Colonic mucosa (tissue), 4 donors: ENCODE measurements at places on chromosomes 2 and 18. TPM values are rescaled to one million over a fixed set of nuclear protein-coding genes. Genes with fewer than 3 reads are reported as not detected.

DNA sequence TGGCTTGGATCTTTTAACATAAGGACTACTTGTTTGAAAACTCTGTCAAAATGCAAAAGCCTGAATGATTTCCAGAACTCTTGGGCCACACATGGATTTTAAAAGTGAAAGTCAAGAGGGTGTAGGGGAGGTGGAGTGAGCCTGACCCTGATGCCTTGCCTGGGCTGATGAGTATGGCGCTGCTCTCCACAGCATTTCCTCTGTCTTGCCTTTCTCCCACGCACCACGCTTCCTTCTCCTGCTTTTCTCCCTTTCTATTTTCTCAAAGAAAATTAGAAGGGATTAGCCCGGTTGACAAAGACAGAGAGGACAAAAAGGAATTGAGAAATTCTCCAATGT is 207.0 kb upstream of the CCDC68 start:
- DNase-seq = no peak

DNA sequence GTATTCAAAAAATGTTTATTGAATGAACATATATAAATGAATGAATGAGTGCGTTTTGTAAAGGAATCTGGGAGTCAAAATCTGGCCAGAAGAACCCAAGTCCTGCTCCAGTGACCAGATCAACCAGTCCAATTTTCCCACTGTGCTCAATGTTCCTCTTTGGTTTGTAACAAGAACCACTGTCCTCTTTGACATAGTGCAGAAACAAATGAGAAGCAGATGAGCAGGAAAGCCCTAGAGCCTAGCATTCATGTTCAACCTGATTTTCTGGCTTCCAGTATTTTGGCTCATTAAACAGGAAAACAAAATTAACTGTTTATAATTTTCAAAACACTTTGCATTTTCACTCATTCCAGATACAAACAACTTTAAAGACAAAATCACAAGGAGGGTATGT is 23.2 kb downstream of the FAM124B start:
- DNase-seq = no peak

Gene FAM228A
- not detected for total RNA-seq

GRCh38 chr2:231752061-231752460 is 29.0 kb downstream of the PDE6D start:
- DNase-seq = no peak

GRCh38 chr2:235665661-235666212 is 171.9 kb downstream of the AGAP1 start:
- DNase-seq = no peak

DNA sequence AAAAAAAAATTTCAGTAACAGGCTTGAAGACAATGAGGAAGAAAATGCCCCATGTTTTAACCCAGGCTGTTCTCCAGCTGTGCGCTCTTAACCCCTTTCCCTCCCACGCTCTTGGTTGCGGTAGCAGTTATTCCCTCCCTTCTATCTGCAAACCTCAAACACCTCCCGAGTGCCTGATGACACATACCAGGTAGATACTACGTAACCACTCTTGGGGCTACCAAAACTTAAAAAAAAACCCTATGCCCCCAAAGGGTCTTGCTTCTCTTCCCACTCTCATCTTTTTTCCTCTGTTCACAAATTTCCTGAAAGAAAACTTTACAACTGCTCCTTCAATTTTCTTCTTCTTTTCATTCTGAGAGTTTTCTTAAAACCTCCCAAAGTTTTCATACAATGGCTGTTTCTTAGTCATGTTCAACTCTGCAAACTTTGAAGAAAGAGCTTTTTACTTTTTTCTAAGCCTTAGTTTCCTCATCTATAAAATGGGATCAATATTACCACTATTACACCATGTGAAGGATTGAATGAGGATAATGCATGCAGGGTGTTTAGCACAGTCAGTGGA is 4.9 kb upstream of the DRC1 start:
- no peak for DNase-seq

Gene CBLN2
- total RNA-seq = 0.96 TPM

GRCh38 chr2:209821806-209822205 is 50.2 kb downstream of the UNC80 start:
- no peak for DNase-seq

DNA sequence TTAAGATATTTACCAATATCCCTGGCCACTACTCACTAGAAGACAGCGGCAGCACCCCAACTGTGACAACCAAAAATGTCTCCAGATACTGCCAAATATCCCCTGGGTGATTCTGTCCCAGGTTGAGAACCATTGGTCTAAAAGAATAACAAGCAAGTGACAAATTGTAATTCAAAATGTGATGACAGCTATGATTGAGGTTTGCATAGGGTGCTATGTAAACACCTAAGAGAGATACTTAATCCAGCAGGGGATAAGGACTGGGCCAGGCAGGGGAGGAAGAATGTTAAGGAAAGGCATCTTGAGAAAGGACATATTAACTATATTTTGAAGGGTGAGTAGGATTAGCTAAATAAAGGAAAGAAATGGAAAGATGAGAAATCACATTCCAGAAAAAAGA is 38.0 kb upstream of the ENOSF1 start:
- DNase-seq = no peak

GRCh38 chr2:126656431-126657147 is 631 bp downstream of the GYPC start:
- no peak for DNase-seq

GRCh38 chr18:8976606-8977005 is 125.9 kb upstream of the NDUFV2 start:
- DNase-seq = no peak

DNA sequence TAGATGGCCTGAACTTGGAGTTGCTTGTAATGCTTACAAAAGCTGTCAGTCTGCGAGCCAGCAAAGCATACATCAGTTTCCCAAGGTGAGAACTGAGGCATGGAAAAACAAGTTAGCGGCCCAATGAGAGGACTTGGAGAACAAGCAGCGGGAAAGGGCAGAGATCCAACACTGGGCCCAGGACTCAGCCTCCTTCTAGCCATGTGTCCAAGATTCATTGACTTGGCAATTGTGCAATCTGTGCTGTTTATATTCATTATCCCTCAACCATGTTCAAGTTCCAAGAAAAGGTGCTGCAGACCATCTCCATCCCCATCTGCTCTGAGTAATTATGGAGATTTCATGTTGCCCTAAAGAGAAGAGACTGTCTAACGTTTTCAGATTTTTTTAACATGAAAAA is 187.4 kb downstream of the ALK start:
- no peak for DNase-seq

GRCh38 chr2:58609326-58609725 is 368.2 kb upstream of the FANCL start:
- no peak for DNase-seq

GRCh38 chr18:10201659-10202058 is 252.8 kb upstream of the APCDD1 start:
- DNase-seq = no peak

- DNase-seq = no peak
These were observed 52.3 kb upstream of the ITGB6 start for GRCh38 chr2:160252278-160252887.

Gene ABCG5
- total RNA-seq = 0.29 TPM

DNA sequence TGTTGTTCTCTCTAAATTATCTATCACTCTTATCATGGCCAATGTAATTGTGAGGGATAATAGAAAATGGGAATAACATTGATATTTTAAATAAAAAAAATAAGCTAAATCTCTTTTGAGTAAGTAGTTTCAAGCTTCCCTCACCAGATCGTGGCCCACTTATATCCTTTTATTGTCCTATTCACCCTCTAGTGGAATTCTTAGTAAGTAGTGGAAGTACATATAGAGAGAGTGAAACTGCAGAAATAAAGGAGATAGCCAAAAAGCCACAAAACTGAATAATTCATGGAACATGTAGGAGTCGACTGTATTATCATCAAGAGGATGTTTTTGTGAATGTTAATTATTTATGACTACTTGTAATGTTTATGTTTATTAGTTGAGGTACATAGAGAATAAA is 66.1 kb upstream of the DTNA start:
- no peak for DNase-seq

Gene CHPF
- total RNA-seq = 43.1 TPM

Gene BCL2
- 13.9 TPM for total RNA-seq

Gene AFF3
- 2.6 TPM for total RNA-seq

DNA sequence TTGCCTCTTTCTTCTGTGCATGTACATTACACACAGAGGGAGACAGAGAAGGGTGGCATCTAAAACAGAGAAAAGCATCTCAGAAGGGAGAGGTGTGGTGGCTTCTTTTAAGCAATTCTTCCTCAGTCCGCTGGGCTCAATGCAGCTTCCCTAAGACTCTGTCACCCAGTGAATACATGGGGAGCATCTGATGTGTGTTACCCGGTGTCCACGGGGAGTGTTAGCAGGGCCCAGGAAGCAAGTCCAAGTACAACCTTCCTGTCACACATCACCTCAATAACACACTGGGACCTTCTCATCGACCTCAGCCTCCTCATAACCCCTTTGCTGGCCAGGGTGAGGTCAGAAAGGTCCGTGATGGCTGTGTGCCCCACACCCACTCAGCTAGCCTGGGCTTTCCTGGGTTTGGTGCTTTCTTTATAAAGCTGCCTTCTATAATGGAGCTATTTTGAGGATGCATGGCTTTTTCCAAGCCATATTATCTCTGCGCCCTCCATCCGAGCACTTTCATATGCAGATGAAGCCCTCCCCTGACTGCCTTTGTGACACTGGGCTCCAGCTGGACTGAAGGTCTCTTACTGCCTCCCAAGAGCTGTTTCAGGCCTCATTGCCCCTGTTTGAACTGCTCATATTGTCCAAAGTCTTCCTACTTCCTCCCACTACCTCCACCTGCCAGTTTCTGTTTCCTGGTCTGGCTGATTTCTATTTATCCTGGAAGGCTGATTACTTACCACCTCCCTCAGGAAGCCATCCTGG is 21.4 kb downstream of the TNFRSF11A start:
- DNase-seq = peak; percentile 38

DNA sequence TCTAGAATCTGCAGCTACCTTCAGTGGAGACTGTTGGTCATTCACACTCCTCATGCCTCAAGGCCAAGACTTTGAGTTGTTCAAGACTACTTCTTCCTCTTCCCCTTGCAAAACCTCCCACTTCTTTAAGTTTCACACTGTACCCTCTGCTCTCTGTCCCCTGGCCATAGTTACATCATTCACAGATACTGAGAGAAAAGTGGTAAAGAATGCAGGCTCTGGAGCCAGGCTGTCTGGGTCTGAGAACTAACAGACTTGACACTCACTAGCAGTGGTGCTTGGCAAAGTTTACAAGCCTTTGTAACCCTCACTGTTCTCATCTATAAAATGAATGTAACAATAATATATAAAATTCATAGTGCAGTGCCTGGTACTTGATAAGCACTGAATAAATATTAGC is 61.8 kb downstream of the CDH20 start:
- DNase-seq = no peak

DNA sequence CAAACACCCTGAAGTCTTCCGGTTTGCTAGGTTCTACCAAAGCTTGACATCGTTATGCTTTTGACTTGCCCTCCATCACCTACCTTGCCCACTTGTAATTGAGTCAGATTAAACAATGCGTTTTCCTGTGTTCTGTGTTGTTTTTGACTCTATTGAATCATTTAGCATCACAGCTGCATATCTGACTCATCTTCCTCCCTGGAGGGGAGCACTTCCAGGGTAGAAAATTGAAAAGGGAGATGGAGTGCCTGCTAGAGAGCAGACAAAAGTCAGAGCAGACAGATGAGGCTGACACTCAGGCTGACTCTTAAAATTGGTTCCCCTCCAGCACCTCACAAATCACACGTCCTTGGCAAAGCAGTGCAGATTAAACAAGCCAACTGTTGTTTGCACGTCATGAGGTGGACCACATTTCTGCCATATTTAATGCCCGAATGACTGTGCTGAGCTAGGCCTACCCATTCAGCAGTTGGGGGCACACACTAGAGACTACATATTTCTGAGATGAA is 2.2 kb downstream of the MPP4 start:
- no peak for DNase-seq
